ENCODE measurements at places on chromosomes 1 and 21.
A peak's percentile ranks its signal among the peaks of the same experiment; 100 is the strongest.

DNA sequence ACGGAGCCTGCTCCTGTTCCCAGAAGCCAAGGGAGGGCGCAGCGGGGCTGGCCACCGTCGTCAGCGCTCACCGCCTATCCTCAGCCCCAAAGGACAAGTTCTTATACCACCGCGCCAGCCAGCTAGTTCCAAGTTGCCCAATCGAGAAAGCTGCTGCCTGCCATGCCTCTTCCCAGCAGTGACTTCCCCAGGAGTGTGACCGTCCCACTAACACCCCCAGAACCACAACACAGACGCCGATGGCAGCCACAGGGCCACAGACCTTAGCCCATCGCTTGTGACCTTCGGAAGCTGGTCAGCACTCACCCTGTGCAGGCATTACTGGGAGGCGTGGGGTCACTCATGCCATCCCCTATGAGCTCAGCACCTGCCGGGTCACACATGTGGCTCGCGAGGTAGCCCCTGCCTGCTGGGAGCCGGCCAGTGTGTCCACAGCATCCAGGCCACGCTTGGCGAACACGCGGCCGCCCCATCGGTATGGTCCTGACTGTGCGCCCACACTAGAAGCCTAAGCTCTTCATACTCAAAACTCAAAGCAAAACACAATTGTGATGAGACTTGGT is 20.1 kb downstream of the NADK start:
- no peak for DNase-seq

GRCh38 chr21:31201548-31201947 is 142.5 kb downstream of the TIAM1 start:
- no peak for DNase-seq

DNA sequence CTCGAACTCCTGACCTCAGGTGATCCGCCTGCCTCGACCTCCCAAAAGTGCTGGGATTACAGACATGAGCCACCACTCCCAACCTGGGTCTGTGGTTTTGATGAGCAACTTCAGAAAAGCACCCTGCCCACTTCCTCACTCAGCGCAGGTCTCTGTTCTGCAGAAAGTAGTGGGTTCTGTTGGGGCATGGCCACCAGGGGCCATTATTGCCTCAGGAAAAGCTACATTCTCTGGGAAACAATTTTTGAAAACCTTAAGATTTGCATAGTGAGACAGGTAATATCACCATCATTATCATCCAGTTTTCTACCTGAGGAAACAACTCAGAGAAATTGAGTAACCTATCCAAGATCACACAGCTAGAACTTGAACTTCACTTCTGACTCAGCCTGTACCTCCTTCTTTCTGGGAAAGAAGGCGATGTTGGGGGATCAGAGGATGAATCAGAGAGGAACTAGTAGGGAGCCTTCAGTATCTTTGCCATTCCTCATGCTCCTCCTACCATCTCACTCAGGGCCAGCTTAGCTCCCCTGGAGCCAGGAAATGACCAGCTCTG is 7.1 kb upstream of the NES start:
- DNase-seq: no peak

DNA sequence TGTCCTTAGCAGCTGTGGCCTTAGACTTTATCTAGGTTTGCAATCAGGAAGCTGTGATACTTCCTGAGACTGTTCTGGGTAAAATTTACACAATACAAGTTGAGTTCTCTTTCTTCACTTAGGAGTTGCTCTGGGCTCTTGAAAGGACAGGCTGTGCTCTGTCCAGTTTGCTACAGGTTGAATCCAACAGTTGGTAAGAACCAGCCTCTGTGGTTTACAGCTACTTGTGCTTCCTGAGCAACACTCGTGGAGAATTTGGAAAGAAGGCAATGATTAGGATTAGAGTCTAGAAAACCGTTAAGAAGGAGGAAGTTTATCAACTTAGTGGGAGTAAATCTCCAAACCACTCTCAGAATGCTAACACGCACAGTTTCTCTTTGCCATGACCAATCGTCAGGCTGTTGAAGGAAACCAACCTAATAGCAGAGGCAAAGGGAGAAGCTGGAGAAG is 26.8 kb downstream of the GFI1 start:
- DNase-seq: no peak

DNA sequence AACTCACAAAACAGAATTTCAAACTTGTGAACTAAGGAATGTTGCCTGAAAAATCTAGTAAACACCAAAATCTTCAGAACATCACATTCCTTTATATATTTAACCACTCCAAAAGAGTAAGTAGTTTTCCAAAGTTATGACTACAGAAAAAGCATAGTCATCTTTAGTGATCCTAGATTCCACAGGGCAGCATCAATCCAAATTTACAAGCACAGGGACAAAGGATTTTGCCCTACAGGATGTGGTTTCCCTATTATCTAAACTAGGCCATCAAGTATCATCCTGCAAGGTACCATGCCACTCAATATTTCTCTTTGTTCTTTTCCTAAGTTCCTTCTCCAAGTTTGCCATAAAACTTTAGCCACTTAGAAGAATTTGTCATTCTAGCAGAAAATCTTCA is 33.0 kb downstream of the COP1 start:
- DNase-seq: no peak

GRCh38 chr1:21324368-21325141 is 34.3 kb upstream of the ECE1 start:
- DNase-seq: peak; percentile 76

DNA sequence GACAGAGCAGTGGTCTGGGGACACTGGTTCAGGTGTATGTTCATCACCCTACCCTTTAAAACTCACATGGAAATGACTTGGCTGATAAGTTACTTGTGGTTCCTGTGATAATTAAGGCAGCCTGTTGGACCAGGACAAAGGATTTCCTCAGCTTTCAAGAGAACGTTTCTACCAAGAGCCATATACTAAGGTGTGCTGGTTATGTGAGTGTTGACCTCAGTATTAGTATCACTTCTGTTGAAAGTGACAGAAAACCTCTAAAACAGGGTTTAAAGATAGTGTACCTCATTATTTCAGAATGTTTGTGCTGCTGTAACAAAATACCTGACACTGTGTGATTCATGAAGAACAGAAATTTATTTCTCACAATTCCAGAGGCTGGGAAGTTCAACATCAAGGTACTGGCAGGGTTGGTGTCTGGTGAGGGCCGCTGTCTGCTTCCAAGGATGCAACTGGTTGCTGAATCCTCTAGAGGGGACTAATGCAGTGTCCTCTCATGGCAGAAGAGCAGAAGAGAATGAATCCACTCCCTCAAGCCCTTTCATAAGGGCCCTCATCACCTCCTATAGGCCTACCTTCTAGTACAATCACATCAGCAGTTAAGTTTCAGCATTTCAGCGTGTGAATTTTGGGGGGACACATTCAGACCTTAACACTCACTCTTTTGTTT is 54.9 kb downstream of the UCK2 start:
- DNase-seq: no peak

DNA sequence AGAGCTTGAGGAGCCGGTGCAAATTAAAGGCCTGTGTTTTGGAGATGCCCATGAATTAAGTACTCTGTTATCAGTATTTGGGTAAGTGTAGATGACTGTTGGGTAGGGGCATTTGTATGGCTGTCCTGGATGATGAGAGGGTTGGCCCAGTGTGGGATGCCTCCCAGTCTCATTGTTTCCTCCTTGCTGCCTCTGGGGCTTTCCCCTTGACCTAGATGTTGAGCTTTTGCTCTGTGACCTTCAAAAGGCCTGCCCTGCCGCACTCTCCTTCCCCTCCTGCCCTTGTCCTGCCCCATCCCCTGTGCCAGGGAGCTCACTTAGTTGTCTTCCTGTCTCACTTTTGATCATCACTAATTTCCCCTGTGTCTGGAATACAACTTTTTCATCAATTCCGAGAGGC is 10.0 kb downstream of the GALNT2 start:
- no peak for DNase-seq

GRCh38 chr1:158043232-158043631 is 49.8 kb downstream of the KIRREL1 start:
- no peak for DNase-seq

DNA sequence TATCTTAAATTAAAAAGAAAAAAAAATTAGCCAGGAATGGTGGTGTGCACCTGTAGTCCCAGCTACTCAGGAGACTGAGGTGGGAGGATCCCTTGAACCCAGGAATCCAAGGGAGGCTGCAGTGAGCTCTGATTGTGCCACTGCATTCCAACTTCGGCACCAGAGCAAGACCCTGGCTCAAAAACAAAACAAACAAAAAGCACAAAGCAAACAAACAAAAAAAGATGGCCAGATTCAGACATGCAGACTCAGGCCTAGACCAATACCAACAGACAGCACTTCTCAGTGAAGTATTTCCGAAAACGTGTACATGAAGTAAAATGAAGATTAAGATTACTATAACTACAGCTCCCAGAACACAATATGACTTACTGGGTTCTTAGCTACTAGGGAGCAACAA is 10.6 kb downstream of the SLC35D1 start:
- no peak for DNase-seq

- DNase-seq: no peak
These were observed 18.3 kb downstream of the RCSD1 start for GRCh38 chr1:167648252-167648849.

DNA sequence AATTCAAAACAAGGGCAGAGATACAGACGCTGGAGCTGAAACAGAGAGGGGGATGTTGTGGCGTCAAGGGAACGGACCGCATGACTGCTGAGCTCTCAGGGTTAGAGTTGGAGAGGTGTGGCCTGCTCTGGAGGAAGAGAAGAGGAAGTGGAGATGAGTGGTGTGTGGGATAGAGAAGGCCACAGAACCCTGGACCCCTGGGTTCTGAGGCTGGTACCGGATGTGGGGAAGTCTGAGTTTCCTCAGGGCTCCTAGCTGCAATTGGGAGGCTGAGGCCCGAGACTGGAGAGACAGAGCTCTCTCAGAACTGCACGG is 1.8 kb downstream of the BCAN start:
- DNase-seq: no peak

- no peak for DNase-seq
These were observed 34.5 kb upstream of the RALGPS2 start for GRCh38 chr1:178690496-178690895.

GRCh38 chr21:37079211-37079824 is 6.3 kb downstream of the TTC3 start:
- DNase-seq: no peak

DNA sequence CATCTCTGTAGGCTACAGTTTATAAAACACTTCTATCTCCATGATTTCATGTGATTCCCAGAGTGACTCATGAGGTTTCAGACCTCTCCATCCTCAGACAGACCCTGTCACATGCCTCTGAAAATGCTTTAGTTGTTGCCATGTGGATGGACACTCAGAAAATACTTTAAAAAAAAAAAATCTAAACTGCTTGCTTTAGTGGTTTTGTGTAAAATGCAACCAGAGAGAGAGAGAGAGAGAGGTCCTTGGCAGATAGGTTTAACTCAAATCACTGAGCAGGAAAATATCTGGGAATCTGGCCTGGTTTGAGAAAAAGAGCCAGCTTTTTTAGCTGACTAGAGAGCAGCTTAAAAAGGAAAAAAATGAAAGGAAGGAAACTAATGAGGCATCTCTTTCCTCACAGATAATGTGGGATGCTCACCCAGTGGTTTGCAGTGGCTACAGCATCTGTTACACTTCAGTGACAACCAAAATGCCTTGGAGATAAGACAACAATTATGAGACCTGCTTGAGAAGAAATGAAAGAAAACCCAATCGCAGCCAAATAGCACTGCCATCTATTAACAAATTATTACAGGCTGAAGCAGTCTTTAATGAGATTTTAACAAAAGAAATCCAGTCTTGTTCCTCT is 54.6 kb upstream of the SYT14 start:
- DNase-seq: no peak

GRCh38 chr1:154347961-154348360 is 22.6 kb downstream of the ATP8B2 start:
- no peak for DNase-seq

DNA sequence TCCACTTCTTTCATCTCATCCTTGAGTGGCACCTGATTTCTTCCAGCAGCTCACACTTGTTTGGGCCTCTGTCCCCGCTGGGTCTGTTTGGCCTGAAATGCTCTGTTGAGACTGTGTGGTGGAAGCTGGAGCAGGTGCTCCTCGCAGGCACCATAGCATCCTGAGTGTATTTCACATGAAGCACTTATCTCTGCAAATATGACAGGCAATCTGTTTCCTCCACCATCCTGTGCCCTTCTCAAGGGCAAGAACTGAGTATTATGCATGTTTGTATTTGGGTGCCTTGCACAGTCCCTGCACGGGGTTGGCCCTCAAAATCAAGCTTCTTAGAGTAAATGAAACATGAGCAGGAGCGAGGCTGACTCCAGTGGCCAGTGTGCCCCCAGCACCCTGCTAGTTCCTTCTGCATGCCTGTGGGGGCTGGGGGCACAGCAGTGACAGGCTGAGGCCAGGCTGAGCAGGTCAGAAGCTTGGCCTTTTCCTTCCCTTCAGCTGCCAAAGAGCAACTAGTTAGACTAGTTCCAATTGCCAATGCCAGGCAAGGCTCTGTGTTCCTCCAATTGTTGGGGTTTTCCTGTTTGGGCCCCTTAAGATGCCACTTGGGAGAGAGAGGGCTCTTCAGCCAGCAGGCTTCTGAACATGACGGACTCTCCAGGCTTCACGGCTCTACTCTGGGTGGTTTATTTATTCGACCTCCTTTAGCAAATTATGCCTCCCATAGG is 129.6 kb upstream of the ATP1A1 start:
- no peak for DNase-seq

DNA sequence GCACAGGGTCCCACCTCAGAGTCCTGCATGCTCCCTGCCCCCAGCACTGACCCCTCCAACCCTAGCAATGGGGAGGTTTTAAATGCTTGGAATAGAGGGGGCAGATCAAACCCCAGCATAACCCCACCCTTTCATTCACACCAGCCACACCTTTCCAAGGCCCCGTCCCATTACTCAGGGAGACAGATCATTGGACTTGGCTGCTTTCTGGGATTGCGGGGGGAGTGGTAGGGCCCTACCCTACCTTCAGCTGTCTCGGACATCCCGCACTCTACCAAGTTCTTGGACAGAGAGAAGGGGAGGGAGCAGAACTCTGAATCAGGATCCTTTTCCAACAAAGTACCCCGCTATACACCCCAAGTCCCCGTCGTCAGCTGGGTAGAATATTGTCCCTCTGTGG is 983 bp downstream of the PADI2 start:
- no peak for DNase-seq

DNA sequence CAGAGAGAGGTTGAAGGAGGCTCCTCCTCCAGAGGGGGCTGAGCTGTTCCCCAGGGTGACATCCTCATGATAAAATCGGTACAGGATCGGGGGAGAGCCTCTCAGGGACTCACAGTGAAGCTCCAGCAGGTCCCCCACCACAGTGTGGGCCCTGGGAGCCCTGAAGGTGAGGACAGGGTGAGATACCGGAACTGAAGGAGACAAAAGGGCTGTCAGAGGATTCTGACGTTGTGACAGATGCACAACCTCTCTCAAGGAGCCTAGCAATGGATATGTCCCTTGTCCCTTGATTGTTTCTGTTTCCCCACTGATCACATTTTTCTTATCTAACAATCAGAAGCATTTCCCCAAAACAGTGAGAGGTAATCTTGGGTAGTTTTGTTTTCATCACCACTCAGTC is 5.2 kb downstream of the FCRL3 start:
- no peak for DNase-seq

GRCh38 chr1:70033266-70033873 is 172.0 kb downstream of the LRRC40 start:
- DNase-seq: peak; percentile 7
